ENCODE measurements at places on chromosomes 16 and 17.

GRCh38 chr17:72439893-72440502, 319.2 kb downstream of the SOX9 start:
- DNase-seq = no peak

DNA sequence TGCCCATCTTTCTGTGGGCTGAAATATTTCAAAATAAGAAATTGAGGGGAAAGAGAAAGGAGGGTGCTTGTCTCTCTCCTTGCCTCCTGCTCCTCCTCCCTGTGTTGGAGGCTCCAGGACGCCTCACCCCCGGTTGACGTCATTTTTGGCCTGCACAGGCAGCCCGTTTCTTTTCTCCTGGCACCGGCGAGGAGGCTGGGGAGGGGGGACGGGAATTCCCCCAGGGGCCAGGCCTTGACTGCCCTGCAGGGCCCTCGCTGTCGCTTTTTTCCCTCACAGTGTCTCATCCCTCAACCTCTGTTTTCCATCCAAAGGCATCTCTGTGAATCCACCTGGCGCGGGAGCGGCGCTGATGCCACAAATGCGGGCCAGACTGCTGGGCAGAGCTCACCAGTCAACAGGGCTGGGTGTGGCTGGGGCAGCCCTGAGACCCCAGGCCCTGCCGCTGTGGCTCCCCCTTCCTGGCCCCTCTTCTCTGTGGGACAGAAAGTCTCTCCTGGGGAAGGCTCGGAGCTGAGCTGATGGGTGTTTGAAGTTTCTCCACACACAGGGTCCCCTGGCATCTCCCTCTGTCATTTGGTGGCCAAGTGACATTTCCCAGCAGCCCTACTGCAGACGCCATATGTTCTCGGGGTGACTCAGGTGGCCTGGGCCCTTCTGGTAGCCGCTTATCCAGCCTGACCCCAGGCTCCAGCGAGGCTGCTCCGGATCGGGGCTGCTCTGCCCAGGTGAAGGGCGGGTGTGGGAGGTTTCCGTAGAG, 16.0 kb downstream of the CENPX start:
- no peak for DNase-seq

DNA sequence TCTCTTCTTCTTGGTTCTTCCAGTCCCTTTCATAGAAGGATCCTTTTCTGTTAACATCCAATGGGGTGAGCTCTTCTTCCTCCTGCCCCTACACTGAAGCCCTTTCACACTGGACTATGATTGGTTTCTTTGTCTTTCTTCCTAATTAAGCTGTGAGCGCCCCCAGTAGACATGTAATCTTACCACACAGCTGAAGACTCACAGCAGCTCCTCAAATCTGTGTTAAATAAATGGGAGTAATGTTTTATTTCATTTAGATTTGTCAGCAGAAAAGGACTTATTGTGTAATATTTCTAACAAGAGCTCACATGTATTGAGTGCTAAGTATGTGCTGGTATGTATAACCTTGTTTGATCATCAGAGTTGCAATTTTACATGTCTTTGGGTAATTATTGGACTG, 55.7 kb downstream of the TOX3 start:
- no peak for DNase-seq

GRCh38 chr17:6094926-6095325, 24.7 kb downstream of the WSCD1 start:
- no peak for DNase-seq

- no peak for DNase-seq
Observed at GRCh38 chr17:71709946-71710345, 410.9 kb upstream of the SOX9 start.

DNA sequence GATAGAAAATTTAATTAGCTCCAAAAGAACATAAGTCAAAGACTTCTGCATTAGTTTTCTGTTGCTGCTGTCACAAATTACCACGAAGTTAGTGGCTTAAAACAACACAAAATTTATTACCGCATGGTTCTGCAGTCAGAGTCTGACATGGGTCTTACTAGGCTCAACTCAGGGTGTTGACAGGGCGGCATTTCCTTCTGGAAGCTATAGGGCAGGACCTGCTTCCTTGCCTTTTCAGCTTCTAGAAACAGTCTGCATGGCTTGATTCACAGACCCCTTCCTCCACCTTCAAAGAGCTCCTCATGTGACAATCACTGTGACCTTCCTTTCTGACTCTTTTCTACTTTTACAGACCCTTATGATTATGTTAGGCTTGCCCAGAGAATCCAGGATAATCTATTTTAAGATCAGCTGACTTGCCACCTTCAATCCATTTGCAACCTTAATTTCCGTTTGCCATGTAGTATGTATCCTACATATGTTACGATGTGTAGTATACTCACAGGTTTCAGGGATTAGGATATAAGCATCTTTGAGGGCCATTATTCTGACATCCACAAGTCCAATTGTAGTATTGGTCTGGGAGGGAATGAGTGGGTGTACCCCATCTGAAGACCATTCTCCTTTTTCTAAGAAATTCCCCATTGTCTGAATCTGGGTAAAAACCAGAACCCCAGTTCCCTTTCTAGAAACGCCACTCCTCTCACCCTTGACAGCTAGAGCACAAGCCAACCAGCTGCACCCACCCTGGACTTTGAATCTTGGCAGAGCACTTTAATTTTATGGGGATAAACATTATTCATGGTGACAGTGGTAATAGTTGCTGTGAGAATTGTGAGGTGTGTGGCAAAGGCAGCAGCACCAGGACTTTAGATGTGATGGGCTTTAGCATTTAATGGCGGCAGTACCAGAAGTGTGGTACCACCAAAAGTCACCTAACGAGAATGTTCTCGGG, 265.5 kb downstream of the KCNJ2 start:
- DNase-seq = no peak

All from psoas muscle (tissue), 8 donors.